ENCODE measurements at places on chromosomes 2 and 18.
A peak's percentile ranks its signal among the peaks of the same experiment; 100 is the strongest.

DNA sequence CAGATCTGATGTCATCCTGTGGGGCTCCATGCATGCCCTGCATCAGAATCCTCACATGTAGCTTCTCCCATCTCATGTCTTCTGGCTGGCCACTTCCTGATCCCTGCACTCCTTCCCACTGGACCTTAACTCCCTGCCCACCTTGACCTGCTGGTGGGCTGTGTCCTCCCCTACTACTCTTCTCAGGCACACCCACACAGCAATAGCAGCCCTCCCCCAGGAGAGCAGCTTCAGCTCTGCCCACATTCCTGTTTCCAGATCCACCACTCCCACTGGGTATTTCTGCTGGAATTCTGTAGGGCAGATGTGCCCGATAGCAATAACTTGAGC is 137.0 kb upstream of the HS6ST1 start:
- DNase-seq: no peak

DNA sequence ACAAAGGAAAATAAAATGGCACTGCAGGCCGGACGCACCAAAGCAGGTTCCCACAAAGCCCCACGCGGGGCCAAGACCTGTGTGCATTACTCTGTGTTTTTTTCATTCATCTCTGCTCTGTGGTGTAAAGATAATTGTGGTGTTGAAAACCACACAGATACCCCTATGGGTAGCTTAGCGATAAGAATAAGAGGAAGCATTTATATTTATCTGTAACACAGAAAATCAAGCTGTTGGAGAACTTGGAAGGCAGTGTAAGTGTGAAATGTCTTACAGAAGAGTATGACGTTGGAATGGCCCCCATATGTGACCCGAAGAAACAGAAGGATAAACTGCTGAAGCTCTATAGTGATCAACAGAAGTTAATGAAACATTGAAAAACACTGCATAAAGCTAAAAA is 20.3 kb upstream of the MARCO start:
- no peak for DNase-seq

GRCh38 chr2:141611981-141612380 is 518.8 kb downstream of the LRP1B start:
- DNase-seq: no peak

DNA sequence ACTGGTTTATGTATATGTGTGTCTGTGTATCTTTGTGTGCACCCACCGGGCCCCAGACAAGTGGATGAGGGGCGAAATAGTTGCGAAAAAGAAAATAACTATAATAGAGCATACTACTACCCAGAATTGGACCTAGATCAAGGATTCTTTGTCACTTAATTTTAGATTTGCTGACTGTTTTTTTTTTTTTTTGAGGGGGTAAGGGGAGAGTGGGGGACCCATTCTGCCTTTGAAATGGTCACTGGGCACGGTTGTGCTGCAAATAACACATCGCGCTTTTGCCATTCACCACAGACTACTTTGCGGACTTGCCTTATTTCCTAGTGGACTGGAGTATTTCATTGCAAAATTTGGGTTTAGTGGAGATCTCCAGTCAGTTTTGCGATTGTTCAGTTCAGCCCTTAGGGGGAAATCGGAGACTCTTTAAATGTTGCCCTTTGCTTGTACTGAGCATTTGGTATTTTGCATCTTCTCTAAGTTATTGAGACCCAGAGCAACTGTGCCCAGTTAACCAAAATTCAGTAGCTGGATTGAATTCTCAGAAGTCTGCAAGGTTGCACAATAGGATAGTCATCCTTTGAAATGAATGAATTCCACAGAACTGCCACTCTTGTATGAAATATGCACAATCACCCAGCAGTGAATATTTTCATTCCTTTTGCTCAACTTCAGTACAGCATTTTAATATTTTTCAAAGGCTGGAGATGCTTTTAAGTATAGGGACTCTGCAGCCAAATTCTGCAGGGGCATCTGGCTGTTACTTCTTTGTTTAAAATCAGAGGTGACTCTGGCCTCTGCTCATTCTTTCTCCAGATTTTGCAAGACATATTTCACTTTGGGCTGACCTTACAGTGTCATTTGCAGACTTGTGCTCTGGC is 2.9 kb downstream of the TRIB2 start:
- DNase-seq: no peak

DNA sequence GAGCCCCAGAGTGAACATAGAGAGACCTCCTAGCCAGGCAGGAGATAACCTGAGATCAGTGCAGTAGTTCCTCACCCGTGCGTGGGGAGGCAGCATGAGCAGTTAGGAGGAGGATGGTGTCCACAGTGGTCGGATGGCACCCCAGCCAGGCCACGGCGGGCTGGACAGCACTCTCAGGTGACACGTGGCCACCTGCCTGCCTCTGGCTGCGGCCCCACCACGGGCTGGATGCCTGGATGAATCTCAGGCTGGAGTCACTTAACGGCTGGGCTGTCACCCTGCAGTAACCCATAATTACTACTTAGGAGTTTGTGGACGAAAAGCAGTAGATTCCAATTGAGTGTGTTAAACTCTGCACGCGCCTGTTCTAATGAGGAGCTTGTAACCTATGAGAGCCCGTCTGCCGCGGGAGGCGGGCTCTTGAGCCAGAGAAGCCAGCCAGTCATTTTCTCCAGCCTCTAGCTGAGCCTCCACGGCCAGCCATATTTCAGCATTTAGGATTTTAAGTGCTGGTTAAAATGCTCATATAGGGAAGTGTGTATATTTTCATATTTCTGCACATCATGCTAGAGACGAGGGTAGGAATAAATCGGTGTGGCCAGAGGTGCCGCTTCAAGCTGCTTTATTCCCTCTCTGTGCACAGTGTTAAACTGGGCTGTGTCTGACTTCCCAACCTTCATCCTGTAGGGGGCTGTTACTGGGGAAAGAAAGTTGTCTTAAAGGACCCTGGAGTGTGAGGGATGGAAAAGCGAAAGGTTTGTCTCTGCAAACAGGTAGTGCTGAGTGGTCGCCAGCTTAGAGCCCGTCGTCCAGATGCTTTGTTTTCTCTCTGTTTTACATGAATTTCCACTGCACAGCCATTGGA is 144.0 kb downstream of the GLI2 start:
- DNase-seq: no peak

DNA sequence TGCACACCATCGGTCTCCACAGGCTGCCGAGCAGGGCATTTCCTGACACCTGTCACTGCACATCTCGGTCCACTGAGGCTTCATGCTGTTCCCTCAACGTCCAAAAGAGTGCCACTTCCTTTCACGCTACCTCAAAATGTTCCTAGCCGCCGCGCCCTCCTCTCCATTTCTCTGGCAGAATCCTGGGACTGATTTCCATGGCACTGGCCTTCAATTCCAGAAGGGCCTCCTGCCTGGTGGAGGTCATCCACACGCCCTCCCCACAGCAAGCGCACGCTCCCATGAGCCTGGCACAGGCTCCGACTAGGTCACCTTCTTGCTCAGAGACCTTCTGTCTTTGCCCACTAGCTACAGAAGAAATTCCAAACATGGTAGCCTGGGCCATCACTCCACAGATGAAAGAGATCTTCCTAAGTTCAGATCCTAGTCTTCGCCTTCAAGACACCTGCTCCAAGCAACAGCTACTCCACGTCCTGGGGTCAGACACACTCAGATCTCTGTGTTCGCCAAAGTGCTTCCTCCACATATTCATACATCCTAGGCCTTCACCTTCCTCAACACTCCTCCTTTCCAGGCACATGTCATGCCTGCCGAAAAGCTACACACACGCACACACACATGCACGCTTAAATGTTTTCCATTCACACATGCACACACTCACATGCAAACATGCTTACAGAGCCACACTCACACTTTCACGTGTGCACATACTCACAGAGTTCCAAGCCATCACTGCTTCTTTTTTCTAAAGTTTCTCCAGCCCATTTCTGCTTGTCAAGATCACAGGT is 94.0 kb downstream of the PXDN start:
- no peak for DNase-seq

DNA sequence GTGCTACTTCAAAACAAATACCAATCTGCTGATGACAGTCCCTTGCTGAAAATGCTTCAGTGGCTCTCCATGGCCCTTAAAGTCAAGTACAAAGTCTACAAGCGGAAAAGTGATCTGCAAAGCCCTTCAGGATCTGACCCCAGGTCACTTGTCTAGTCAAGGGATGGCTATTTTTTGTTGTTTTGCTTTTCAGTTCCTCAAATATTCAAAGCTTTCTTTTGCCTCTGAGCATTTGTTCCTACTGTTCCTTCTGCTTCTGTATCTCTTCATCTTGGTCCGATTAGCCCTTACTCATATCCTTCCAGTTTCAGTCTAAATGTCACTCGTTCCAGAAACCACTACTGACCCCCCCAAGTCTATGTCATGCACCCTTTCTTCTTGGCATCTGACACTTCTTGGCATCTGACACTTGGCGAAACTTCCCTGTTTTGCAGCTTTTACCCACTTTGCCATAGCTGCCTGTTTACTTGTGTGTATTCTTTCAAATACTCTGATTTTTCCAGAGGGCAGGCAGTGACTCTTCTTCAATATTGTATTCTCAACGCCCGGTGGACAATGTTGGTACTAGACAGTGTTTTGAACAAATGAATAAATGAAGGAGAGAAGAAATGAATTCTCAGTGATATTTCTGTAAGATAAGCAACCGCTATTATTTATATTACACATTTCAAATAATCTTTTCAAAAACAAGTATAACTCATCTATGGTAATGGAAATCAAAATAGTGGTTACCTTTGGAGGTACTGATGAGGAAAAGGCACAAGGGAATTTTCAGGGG is 175.9 kb upstream of the FN1 start:
- DNase-seq: no peak

DNA sequence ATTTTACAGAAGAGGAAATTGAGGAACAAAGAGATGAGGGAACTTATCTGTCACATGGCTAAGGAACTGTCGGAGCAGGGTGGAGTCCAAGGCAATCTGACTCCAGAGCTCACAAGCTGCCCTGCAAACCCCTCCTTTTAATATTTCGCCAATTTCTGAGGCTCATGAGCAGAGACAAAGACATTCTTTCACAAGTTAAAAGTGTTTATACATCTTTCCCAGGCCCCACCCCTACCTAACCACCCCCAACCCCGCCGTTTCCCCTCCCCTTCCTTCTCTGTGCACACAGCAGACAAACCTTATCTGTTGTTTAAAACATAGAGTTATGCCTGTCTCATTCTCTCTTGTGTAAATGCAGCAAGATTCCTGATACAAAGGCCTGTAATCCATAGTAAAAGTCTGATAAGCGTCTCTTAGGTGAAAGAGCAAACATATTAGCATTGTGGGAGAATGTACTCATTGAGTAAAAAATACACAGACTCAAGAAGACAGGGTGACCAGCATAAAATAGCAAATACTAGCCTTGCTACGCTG is 44.3 kb downstream of the EPHA4 start:
- DNase-seq: no peak

DNA sequence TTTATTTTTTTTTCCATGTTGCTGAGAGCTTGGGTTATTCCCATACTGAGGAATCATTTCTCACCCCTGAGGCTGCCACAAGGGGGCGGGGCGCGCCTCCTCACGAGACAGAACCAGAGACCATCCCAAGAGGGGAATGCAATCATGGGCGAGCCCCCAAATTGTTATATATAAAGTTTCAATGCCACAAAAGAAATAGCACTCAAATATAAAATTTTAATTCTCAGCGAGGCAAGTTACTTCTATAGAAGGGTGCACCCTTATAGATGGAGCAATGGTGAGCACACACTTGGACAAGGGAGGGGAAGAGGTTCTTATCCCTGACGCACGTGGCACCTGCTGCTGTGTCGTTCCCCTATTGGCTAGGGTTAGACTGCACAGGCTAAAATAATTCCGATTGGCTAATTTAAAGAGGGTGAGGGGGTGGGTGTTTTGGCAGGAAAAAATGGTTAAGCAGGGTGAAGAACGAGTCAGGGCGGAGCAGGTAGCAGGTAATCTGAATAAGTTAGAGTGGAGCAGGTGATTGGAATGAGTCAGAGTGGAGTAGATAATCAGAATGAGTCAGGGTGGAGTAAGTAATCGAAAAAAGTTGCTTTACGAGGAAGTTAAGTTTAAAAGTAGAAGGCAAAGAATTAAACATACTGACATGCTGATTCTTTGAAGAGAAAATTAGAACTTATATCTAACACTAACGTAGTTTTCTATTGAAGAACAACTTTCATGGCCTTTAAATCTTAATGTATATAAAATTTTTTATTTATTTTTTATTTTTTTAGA is 177.5 kb downstream of the MTCL1 start:
- DNase-seq: no peak

GRCh38 chr2:203988500-203989260 is 52.1 kb downstream of the ICOS start:
- DNase-seq: no peak

DNA sequence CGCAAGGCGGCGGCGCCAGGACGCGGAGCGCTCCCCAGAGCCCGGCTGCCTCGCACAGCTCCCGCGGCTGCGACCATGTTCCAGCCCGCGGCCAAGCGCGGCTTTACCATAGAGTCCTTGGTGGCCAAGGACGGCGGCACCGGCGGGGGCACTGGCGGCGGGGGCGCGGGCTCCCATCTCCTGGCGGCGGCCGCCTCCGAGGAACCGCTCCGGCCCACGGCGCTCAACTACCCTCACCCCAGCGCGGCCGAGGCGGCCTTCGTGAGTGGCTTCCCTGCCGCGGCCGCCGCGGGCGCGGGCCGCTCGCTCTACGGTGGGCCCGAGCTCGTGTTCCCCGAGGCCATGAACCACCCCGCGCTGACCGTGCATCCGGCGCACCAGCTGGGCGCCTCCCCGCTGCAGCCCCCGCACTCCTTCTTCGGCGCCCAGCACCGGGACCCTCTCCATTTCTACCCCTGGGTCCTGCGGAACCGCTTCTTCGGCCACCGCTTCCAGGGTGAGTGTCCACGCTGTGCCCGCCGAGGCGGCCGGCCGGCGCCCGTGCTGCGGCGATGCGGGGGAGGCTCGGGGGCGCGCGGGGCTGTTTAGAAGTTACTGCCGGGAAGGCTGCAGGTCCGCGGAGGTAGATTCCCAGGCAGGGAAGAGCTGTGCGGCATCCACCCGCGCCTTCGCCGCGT is 696 bp downstream of the EMX1 start:
- DNase-seq: peak; percentile 34

GRCh38 chr2:12433626-12433990 is 283.1 kb upstream of the TRIB2 start:
- DNase-seq: no peak

DNA sequence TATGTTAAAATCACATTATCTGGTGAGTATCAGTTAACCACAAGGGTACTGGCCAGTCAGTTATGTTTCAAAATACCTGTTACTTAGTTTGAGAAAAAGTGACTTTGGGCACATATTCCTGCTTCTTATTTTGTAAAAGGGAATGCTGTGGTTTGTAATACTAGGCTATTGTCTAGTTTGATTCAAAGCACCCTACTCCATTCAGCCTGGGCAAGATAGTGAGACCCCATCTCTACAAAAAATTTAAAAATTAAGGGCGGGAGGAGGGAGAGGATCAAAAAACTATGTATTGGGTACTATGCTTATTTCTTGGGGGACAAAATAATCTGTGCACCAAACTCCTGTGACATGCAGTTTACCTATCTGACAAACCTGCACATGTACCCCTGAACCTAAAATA is 18.9 kb downstream of the MBD5 start:
- DNase-seq: no peak
